ENCODE measurements at places on chromosomes 11 and 22.

DNA sequence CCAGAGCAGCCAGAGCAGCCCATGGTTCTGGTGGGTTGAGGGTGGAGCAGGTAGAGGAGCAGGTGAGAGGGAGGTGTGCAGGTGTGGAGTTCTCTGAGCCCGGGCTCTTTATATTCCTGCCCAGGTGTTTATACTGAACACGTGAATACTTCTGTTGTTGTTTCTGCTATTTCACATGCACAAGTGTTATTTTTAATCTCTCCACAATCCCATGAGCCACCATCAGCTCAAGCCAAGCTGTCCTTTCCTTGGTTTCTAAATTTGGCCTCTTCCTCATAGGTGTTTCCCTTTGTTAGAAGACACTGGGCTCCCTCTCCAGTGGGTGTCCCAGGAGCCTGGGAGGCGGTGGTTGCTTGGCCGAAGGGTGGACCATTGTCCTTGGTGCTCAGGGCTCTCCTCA is at the start of gene KRTAP5-3:
Gene KRTAP5-3 (minus strand): TSS at position 101 of the 400 bp plus-strand sequence. CDS start 78 bp downstream, at position 23.
- no peak for DNase-seq

DNA sequence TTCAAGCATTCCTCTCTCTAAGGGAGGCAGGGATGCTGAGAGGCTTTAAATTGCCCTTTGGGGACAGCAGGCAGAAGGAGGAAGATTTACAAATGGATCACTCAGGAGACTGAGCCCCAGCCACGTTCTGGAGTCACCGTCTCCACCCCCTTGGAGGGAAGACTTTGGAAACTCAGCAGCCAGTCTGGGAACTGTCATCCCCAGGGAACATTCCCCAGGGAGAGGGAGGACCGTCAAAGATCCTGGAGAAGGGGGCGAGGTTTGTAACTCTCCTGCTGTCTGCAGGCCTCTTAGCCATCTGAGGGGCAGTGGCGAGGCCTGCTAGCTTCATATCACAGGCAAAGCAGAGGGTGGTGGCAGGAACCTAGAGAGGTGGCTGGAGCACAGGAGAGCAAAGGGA is 56.1 kb upstream of the SLC22A12 start:
- no peak for DNase-seq

- no peak for DNase-seq
Measured at GRCh38 chr11:41779401-41779960, 320.0 kb upstream of the LRRC4C start.

GRCh38 chr11:117792992-117793391 is 4.0 kb downstream of the DSCAML1 start:
- DNase-seq, result no peak

GRCh38 chr11:72513411-72513810 is 79.1 kb upstream of the CLPB start:
- DNase-seq, result no peak

- DNase-seq, result peak; percentile 80
Measured at GRCh38 chr22:50301581-50301991, 5.9 kb downstream of the PLXNB2 start.

DNA sequence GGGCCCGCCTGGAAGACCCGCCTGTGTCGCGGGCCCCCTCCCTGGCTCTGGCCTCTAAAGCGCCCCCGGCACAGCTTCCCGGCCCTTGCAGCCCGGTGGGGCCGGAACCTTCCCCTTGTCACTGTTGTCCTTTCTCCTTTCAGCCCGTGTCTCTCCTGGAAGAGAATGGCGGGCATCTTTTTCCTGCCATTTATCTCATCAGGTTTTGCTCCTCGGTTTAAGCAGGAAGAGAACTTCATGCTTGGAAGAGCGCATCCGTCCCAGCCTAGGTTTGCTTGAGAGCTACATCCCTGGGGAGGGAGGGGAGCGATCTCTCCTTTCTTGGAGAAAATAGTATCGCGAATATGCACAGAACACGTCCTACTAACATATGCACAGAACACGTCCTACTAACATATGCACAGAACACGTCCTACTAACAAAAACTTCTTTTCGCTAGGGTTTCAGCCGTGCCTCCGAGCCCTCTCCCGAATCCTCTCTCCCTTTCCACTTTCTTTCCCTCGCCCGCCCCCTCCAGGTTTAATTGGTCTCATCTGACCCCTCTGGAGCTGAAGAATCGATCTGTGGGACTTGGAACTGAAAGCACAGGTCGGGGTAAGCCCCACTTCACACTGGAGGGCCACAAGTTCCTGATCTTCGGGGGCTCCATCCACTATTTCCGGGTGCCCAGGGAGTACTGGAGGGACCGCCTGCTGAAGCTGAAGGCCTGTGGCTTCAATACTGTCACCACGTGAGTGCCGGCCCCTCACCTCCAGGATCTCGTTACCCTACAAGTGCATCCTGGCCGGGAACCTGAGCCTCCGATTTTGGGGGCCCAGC is 1.2 kb downstream of the GLB1L3 start:
- DNase-seq, result no peak

DNA sequence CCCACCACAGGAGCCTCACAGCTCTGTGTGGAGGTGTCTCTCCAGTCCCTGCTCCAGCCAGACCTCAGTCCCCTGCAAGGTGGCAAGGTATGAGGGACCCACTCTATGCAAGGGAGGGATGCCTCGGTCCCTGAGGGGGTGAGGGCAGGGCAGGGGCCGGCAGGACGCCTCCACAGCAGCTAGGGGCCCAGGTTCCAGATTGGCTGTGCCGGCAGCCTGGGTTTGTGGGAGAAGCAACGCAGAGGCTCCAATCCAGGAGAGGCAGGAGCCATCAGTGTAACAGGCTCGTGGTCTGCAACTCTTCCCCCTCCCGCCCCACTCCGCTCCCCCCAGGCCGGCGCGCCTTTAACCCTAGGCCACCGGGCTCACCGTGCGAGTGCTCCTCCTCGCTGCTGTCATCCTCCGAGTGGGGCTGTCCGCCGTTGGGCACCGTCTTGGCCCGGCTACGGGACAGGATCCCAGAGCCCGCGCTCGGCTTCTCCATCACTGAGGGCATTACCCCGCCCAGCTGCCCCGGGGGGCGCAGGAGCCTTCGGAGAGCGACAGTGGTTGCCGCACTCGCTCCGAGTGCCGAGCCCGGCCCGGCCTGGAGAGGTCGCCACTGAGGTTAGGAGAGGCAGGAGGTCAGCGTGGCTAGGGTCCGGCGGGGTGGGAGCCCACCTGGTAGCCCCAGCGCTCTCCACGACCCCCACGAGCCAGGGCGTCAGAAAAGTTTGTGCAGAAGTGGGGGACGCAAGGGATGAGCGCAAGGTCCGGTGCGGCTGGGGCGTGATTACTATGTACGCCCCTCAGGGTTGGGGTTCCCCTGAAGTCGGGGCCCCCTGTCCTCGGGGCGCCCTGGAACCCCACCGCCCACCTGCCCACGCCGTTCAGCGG is 765 bp downstream of the RCOR2 start:
- DNase-seq, result peak; percentile 37

GRCh38 chr11:10982704-10983510 is 125.1 kb upstream of the ZBED5 start:
- DNase-seq, result no peak

DNA sequence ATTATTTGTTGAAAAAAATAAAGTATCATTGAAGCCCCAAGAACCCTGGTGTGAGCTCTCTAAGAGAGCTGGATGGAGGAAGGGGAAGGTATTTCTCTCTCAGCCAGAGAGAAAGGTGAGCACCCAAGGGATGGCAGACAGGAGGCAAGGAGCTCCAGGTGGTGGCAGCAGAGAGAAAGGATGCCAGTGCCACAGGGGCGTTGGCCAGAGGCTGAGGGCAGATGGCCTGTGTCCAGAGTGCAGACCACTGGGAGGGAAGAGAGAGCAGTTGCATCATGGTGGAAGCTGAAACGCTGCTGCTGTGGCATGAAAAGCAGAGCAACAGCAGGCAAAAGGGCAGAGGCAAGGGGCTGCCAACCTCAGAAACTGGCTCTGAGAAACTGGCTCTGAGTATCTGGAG is 8.5 kb downstream of the SPON1 start:
- DNase-seq, result peak; percentile 42

DNA sequence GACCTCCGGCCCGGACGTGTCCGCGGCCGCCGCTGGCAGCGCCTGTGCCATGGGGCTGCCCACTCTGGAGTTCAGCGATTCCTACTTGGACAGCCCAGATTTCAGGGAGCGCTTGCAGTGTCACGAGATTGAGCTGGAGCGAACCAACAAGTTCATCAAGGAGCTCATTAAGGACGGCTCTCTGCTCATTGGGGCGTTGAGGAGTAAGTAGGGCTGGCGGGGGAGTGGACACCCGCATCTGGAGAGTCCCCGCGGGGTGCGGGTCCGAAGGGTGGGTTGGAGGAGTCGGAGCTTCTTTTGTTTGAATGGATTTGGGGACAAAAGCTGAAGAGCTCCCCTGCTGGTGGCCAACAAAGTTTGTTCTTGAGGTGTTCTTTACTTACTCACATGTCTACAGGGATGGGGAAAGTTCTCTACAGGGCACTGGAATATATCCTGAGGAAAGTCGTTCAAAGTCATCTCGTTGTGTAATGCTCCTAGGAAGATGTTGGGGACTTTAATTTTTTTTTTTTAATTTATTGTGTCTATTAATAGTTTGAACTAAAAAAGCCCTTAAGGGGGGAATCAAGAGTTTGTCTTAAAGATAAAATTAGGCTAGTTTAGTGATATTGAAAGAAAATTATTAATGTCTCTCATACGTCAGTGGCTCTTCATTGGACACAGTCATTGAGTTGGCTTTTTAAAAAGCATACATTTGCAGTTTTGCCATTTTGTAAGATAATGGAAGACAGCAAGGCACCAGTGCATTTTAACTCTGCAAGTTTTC is 725 bp downstream of the ARHGAP42 start:
- peak; percentile 91 for DNase-seq

GRCh38 chr11:129853518-129854231 is 38.0 kb downstream of the TMEM45B start:
- DNase-seq, result peak; percentile 94

GRCh38 chr11:1440496-1440895 is 46.1 kb downstream of the MOB2 start:
- no peak for DNase-seq

DNA sequence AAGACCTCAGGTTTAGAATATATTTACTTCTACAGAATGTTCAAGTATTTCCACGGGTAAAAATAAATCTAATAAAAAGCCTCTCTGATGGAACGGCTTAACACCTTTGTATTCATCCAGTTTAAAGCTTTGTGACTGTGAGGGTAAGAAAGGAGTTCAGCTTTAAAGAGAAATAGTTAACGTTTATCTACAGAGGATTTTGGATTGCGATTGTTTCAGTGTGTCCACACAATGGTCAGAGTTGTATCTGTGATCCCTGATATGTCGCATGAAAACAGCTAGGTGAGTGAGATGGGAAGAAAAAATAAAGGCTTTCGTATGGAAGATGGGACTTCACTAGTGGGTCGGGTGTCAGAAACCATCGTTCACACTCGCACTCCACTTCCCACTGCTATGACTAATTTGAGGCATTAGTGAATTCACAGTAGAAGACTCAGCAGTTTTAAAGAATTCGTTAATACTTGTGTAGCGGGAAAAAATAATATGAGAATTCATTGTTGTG is 1.6 kb downstream of the APLP2 start:
- no peak for DNase-seq

- DNase-seq, result no peak
Measured at GRCh38 chr22:20271114-20271994, 3.2 kb upstream of the RTN4R start.

GRCh38 chr22:19828035-19828401 is 26.7 kb downstream of the GNB1L start:
- DNase-seq, result no peak

DNA sequence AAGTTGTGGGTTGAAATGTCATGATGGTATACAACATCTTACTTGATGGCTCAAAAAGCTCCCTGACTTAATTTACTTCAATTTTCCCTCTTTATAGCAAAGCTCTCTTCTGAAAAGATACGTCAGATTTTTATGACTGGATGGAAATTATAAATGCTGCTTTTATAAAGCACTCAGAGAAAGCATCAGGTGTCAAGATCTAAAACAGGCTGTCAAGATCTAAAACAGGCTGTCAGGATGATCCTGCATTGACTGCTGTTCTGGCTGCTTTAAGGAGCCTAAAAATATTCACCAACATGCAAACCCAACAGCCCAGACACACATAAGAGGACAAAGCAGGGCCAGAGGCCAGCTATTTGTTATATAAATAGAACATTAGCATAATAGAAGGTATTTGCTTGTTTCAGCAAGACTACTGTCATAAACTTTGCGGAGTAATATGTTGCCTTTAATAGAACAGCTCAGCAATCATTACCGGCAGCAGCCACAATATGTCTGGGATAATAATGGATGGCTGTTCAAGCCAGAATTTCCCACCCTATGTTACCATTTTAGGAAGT is 77.3 kb upstream of the ANO5 start:
- no peak for DNase-seq

DNA sequence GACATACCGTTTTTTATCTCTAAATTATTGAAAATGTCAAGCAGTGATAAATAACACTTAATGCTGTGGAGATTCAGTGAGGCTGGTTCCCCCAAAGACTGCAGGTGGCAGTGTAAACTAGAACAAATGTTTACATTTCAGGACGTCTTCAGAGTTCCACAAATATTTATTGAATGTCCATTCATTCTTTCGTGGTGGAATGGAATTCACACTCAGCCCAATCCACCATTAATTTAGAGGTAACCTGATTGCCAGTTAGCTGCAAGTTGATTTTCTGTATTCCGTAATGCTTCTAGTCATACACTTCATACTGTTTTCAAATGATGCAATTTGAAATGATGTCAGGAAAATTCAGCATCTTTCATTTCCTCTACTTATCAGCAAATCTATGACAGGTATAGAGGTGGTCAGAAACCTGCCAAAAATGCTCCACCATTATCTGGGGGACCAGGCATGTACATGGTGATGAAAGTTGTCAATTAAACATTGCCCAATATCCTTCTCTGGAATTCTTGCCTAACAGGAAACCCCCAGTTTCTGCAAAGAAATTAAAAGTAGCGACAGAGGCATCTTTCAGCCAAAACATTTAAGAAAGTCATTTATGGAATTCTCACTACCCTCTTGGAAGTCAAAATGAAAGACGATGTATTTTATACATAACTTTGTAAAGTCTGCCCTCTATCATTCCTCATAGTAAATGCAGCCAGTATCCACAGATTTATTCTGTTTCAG is 94.3 kb upstream of the BMAL1 start:
- DNase-seq, result peak; percentile 45

GRCh38 chr22:46738647-46739093 is 618 bp upstream of the CERK start:
- DNase-seq, result no peak

DNA sequence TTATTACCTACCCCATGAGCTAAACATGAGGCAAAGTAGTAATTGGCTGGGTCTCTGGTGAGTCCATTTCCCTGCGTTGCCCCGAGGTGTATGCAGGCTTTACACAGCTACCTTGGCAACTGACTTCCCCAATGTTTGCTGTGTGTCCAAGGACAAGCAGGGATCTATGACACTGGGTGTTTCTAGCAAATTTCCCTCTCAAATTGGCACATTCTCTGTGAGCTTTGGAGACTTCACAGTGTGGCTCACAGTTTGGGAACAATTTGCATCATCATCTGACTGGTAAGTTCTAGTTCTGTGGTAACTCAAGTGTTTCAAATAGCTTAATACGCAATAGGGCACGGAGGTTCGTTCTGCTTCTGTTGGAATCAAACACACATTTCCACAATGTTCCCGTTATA is 12.5 kb downstream of the NNMT start:
- DNase-seq, result peak; percentile 35

DNA sequence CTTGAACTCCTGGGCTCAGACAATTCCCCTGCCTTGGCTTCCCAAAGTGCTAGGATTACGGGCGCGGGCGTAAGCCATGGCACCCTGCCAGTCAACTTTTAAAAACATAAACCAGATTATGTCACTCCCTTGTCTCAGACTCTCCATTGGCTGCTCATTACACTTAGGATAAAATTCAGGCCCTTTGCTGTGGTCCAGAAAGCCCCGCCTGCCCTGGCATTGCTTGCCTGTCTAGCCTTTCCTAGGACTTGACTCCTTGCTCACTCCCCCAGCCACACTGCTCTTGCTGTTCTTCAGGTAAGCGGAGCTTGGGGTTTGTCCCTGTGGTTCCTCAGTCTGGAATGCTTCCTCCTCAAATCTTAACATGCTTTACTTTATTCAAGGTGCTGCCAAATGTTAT is 30.5 kb downstream of the DIXDC1 start:
- DNase-seq, result peak; percentile 40
